A549 treated with DMSO at 1 μM for 4 hours (cell line): ENCODE measurements at places on chromosomes 12 and 14. TPM values are rescaled to one million over a fixed set of nuclear protein-coding genes. Genes with fewer than 3 reads are reported as not detected.

GPR84 gene
- total RNA-seq, result 0.15 TPM in 1 of 5 replicates, not detected in the others

MIPOL1 gene
- total RNA-seq, result 1.9 to 3.5 TPM (median 3.3 TPM) in 5 replicates

DMAC2L gene
- 10.9 to 14.1 TPM (median 11.5 TPM) in 5 replicates for total RNA-seq

CRIP1 gene
- 1,543 to 1,873 TPM (median 1,721 TPM) in 5 replicates for total RNA-seq

RTL1 gene
- total RNA-seq, result 0.33 to 0.38 TPM (median 0.35 TPM) in 5 replicates

MIA2 gene
- 19.3 to 28.2 TPM (median 24.3 TPM) in 5 replicates for total RNA-seq

CAND1 gene
- total RNA-seq, result 59.8 to 119 TPM (median 93.9 TPM) in 5 replicates

ACOT4 gene
- 1.4 to 2.2 TPM (median 2.1 TPM) in 5 replicates for total RNA-seq

NOVA1 gene
- total RNA-seq, result 4.5 to 6.7 TPM (median 5.2 TPM) in 5 replicates

GALNT8 gene
- not detected in 5 replicates for total RNA-seq

GALNT16 gene
- total RNA-seq, result 2.5 to 4.2 TPM (median 3.6 TPM) in 5 replicates

KCNJ8 gene
- 0.25 to 0.59 TPM (median 0.47 TPM) in 5 replicates for total RNA-seq

OR6C4 gene
- not detected in 5 replicates for total RNA-seq

SLCO1C1 gene
- 0.03 to 0.04 TPM in 2 of 5 replicates, not detected in the others for total RNA-seq

MPHOSPH9 gene
- 22.9 to 27.8 TPM (median 23.4 TPM) in 5 replicates for total RNA-seq

RIPK3 gene
- not detected in 5 replicates for total RNA-seq

GLIPR1L1 gene
- total RNA-seq, result not detected in 5 replicates

RGS6 gene
- total RNA-seq, result not detected in 5 replicates

CCDC88C gene
- 5.2 to 7.1 TPM (median 6.4 TPM) in 5 replicates for total RNA-seq

TMCC3 gene
- total RNA-seq, result 1.0 to 1.5 TPM (median 1.3 TPM) in 5 replicates

SLC17A8 gene
- total RNA-seq, result 0.05 TPM in 1 of 5 replicates, not detected in the others

VRTN gene
- total RNA-seq, result not detected in 5 replicates

NPAS3 gene
- total RNA-seq, result not detected in 5 replicates

ADAMTS20 gene
- not detected in 5 replicates for total RNA-seq

TCL1B gene
- total RNA-seq, result not detected in 5 replicates

LRRC9 gene
- total RNA-seq, result not detected in 5 replicates

OR11G2 gene
- not detected in 5 replicates for total RNA-seq

ANAPC5 gene
- 85.1 to 97.5 TPM (median 96.9 TPM) in 5 replicates for total RNA-seq

TMEM132C gene
- not detected in 5 replicates for total RNA-seq

LHX5 gene
- total RNA-seq, result 0.02 TPM in 1 of 5 replicates, not detected in the others

RERG gene
- total RNA-seq, result 0.15 to 0.36 TPM (median 0.21 TPM) in 5 replicates

CCDC175 gene
- total RNA-seq, result not detected in 5 replicates

SLC16A7 gene
- total RNA-seq, result 0.15 to 0.36 TPM (median 0.23 TPM) in 5 replicates

PPM1H gene
- 7.7 to 9.4 TPM (median 8.6 TPM) in 5 replicates for total RNA-seq

CMA1 gene
- total RNA-seq, result not detected in 5 replicates

CELA1 gene
- total RNA-seq, result not detected in 5 replicates

KIF5A gene
- total RNA-seq, result 0.18 to 0.30 TPM (median 0.21 TPM) in 5 replicates

KRT80 gene
- total RNA-seq, result 53.8 to 71.0 TPM (median 63.0 TPM) in 5 replicates

B4GALNT1 gene
- total RNA-seq, result 34.2 to 52.4 TPM (median 46.8 TPM) in 5 replicates

PLCZ1 gene
- total RNA-seq, result not detected in 5 replicates

DTX1 gene
- 0.23 to 0.50 TPM (median 0.34 TPM) in 5 replicates for total RNA-seq

NRXN3 gene
- total RNA-seq, result 0.95 to 1.4 TPM (median 1.2 TPM) in 5 replicates

RESF1 gene
- 24.3 to 28.1 TPM (median 26.6 TPM) in 5 replicates for total RNA-seq

TAS2R30 gene
- not detected in 5 replicates for total RNA-seq

SDR9C7 gene
- not detected in 5 replicates for total RNA-seq

GDF3 gene
- total RNA-seq, result not detected in 5 replicates

SCN8A gene
- total RNA-seq, result 1.4 to 2.5 TPM (median 2.1 TPM) in 5 replicates

NEUROD4 gene
- not detected in 5 replicates for total RNA-seq

LTBP2 gene
- 10.9 to 15.9 TPM (median 12.1 TPM) in 5 replicates for total RNA-seq

C3AR1 gene
- total RNA-seq, result not detected in 5 replicates

TEP1 gene
- total RNA-seq, result 10.0 to 11.9 TPM (median 10.7 TPM) in 5 replicates

RAPGEF3 gene
- total RNA-seq, result 0.43 to 1.2 TPM (median 0.80 TPM) in 5 replicates
